ENCODE measurements at places on chromosomes 1 and 21. TPM values are rescaled to one million over a fixed set of nuclear protein-coding genes. Genes with fewer than 3 reads are reported as not detected.

DNA sequence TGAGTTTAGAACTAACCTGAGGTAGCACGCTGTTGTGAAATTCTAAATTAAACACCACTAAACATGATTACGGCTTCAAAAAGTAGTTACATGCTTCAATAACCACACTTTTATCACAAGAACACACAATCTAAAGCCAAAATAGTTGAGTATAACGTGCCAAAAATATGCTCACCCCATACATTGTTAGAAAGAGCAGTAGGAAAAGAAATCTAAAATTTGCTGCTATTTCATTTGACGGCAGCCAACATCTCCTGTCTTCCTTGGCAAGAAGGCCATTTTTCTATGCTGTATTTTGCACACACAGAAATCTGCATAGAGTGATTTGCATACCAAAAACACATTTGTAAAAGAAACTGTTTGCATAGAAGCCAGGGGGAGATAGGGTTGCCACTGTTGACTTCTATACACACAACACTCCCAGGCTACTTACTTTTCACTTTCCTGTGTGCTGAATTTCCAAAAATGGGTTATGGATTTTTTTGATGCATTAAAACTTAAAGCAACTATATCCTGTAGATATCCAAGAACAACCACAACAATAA is 42.9 kb upstream of the DMRTB1 start:
- DNase-seq = no peak

GRCh38 chr1:165678509-165678908 is 19.9 kb downstream of the ALDH9A1 start:
- DNase-seq = no peak

DENND2C gene
- 18.3 TPM for polyA plus RNA-seq

- no peak for DNase-seq
These were observed 320.2 kb downstream of the PTPRC start for GRCh38 chr1:198959032-198959431.

DNA sequence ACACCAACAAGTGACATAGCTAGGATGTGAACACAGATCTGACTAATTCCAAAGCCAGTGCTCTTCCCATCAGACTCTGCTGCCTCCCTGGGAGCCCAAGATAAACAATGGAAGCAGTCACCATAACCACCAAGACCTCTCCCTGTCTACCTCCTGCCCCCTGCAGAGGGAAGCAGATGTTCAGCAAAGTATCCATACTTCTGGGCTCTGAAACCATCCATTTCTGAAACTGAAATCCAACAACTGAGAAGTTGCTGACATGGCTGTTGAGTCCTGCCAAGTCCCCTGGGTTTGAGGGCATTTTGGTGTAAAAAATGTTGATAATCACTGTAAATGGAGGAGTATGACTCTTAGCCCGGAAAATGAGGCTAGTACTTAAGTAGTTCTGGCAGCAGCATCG is 102.1 kb downstream of the TYW3 start:
- no peak for DNase-seq

KRTAP13-3 gene
- polyA plus RNA-seq = not detected

Data from psoas muscle (tissue), 8 donors.